ENCODE measurements at places on chromosomes 6 and 20.

DNA sequence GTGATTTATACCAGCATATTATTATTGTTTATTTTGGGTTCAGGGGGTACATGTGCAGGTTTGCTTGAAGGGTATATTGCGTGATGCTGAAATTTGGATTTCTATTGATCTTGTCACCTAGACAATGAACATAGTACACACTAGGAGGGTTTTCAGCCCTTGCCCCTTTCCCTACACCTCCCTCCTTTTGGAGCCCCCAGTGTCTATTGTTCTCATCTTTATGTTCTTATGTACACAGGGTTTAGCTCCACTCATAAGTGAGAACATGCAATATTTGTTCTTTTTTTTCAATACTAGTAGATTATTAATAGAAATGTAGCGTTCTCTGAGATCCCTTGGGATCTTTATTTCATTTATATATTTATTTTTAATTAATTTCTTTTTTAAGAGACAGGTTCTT lies 79.2 kb upstream of the MRAP2 start:
- DNase-seq = no peak

DNA sequence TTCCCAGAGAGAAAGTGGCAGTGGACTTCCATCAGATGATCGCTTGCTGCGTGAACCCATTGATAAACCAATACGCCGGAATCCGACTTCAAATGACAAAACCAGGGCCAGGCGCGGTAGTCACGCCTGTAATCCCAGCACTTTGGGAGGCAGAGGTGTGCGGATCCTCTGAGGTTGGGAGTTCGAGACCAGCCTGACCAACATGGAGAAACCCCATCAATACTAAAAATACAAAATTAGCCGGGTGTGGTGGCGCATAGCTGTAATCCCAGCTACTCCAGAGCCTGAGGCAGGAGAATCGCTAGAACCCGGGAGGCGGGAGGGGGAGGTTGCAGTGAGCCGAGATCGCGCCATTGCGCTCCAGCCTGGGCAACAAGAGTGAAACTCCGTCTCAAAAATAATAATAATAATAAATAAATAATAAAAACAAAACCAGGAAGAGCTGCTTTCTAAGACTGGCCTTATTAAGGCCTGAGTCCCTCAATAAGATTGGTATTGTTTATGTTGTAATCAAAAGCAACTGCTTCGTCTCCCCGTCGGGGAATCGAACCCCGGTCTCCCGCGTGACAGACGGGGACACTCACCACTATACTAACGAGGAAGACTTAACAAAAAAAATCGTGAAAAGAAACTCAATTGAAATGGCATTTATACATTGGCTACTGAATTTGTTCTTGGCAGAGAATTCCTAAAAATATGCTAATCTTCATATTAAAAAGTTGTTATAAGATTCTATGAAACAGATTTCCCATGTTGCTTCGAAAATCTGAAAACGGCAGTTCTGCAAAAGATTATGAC lies 110.2 kb upstream of the ZNF184 start:
- DNase-seq = no peak

- DNase-seq = no peak
Observed at GRCh38 chr6:94300424-94301144, 881.2 kb upstream of the EPHA7 start.

GRCh38 chr6:82525775-82526495 lies 162.3 kb downstream of the TPBG start:
- DNase-seq = no peak

DNA sequence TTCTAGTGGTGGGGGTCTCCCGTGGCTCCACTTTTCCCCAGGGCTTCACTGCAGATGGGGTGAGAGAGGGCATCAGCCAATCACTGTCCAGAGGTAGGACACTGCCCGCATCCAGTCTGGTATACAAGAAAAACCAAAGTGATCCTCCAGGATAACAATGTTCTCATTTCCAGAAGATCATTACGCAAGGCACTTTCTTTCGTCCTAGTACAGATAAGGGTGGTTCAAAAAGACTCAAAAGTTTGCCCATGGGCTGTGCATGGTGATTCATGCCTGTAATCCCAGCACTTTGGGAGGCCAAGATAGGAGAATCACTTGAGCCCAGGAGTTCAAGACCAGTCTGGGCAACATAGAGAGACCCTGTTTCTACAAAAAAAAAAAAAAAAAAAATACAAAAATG lies 16.4 kb downstream of the GMDS start:
- no peak for DNase-seq

GRCh38 chr20:46797206-46797605 lies 87.8 kb downstream of the SLC2A10 start:
- peak; percentile 51 for DNase-seq

DNA sequence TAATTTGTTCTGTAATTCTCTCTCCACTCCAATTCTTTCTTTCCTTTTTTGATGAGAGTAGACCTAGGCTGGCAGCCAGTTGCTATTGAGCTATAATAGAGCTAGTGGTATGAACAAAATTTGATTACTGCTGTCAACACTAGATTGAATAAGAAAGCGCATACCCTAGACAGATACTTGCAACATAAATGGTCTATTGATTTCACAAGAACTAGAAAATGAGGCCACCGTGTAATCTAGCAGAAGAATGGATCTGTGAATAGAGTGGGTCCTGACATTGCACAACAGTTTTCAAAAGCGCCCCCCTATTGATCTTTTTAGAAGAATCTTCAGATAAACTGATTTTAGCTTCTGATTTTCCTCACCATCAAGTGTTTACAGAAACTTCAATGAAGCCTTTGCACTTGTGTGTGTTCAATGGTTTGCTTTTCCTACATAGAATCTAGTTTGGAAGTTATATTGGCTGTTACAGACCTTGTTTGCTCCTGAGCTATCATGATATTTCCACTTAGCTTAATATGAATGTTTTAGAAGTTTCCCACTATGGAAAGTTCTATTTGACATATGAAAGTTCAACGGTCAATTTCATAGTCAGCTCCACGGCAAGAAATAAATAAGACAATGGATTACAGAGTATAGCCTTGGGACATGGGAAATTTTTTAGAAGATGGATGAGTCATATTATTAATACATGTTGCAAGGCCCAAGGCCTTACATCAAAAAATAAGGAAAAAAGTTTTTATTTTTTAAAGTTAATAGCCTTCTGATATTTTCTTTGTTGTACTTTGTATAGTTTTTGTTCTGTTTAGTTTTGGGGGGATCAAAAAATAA lies 55.6 kb downstream of the UTRN start:
- DNase-seq = no peak

DNA sequence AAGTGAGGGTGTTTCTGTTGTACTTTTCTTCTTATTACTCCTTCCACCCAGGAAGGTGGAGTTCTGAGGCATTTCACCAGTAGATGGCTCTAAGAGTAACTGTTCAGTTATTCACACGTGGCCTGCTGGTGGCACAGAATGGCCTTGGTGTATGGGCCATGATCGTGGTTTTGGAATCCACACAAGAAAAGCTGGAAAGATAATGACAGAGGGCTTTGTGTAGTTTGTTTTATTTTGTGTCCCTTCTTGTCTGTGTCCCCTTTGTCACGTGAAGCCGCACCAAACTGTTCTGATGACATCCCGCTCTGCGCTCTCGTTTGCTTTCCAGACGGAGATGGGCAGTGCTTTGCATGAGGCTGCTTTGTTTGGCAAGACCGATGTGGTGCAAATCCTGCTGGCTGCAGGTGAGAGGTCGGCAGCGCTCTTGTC lies 93.4 kb downstream of the ANKS1A start:
- DNase-seq = no peak

DNA sequence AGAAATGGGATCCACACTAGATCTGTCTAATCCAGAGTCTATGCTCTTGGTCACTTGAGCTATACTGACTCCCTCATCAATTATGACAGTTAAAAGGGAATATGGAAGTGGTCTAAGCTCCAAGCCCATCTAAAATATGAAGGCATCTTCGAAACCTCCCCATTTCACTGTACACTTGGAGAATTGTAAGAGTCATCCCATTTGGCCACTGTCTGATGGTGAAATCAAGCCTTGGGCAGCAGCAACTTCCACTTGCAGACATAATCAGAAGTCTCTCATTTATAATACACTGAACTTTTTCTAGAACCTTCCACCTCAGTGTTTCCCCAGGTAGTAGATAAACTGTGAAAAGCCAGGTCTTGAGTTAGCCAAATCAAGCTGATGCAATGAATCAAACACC lies 26.3 kb upstream of the UBR2 start:
- DNase-seq = no peak
